ENCODE measurements at places on chromosomes 1 and 21.

GRCh38 chr1:191290441-191290840 lies 812.8 kb upstream of the BRINP3 start:
- no peak for DNase-seq

DNA sequence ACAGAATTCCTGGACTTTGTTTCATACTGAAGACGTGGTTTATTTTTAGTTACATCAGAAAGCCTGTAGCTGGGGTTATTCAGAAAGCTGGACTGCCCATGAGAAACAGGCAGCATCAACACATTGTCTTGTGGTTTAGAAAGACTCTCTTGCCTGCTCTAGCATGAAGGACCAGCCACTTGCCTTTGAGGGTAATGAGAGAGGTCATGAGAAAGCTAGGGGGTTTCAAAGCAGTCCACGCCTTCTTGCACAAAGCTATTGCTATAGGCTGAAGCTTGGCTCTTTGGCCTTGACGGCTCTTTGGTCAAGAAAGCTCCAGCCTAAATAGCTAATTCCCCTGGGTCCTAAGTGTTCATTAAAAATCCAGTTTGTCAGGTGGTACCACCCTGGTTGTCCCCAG lies 208.1 kb downstream of the PRDM2 start:
- no peak for DNase-seq

- no peak for DNase-seq
Observed at GRCh38 chr1:109765483-109765815, 1.7 kb upstream of the EPS8L3 start.

DNA sequence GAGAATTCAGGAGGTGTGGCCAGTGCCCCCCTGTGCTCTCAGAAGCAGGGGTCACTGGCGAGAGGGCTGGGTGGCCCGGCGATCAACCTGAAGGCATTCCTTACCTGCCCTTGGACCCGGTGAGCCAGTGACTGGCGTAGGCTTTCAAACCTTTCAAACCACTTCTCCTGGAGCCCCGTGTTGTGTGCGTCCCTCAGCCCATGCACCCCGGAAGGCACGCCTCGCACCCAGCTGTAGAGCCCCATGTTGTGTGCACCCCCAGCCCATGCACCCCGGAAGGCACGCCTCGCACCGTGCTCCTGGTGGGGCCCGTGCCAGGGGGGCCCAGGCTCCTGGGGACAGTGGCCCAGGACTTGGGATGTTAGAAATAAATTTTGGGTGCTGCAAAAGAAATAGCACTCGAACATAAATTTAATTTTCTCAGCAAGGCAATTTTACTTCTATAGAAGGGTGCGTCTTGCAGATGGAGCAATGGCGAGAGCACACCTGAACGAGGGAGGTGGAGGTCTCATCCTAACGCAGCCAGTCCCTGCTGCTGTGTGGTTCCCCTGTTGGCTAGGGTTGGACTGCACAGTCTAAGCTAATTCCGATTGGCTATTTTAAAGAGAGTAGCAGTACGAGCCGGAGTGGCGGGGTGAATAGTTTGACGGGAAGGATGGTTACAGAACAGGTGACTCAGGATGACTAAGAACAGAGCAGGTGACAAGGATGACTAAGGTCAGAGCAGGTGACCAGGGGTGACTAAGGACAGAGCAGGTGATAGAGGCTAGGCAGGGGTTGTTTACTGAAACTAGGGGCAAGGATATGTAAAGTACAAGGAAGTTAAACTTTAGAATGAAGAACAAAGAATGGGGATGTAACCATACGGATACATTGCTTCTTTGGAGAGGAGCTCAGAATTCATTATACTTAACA lies 47.4 kb downstream of the PRKCZ start:
- DNase-seq, result no peak

DNA sequence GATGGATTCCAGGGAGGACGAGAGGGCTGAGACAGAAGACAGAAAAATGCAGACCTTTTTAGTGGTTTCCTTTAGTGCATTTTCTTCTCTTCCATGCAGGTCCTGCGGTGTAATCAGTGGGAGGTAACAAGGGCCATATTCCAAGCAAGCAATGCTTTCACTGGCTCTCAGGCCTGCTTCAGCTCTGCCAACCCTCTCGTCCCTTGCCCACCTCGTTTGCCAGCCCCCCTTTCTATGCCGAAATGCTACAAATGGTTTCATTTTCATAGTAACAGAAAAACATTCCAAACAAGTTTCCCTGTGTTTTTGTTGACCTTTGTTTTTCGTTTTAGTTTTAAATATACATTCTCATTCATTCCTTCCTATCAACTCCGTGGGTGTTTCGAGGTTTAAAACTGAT lies 443.1 kb downstream of the TTLL7 start:
- no peak for DNase-seq

- no peak for DNase-seq
Observed at GRCh38 chr1:42313970-42314369, 21.1 kb downstream of the FOXJ3 start.

DNA sequence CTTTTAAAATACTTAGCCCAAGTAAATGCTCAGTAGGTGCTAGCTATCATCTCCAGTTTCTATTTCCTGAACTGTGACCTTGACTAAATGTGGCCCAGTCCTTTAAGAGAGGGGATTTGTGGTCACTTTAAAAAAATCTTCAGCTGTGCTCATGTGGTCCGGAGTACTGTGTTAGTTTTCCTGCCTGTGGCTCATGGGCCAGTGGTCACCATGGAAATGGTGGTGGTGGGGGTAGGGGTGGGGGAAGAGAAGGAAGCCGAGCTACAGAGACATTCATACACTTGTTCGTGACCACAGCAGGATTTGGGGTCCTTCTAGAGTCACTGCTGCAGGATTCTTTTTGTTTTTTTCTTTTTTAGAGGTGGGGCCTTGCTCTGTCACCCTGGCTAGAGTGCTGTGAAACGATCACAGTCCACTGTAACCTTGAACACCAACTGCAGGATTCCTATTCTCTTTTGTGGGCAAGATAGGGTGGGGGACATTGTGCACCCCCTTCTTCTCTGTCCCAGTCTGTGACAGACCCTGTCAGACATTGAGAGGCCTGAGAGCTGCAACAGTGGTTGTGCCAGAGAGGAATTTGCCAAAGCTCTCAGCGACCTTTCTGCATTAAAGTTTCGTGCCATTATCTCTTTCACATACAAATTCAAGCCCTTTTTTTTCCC lies 25.8 kb downstream of the KIF26B start:
- no peak for DNase-seq

DNA sequence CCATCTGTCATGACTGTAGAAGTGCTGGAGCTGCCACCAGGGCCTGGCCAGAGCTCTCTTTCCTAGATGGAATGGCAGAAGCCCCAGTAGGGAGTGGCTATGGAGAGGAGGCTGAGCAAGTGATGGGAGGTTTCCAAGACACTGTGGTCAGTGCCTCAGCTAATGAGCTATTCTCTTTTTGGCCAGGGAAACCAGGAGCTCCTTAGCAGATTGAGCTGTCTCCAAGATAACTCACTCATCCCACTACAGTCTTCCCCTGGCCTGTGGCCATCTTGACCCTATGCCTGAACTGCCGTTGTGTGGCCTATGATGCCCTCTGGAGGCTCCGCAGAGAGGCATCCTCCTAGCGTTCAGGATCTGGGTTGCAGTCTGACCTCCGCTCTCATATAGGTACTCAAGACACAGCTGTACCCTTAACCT lies 60.5 kb downstream of the ERI3 start:
- DNase-seq, result peak; percentile 24

GRCh38 chr1:63626222-63626621 lies 33.0 kb downstream of the PGM1 start:
- DNase-seq, result no peak

DNA sequence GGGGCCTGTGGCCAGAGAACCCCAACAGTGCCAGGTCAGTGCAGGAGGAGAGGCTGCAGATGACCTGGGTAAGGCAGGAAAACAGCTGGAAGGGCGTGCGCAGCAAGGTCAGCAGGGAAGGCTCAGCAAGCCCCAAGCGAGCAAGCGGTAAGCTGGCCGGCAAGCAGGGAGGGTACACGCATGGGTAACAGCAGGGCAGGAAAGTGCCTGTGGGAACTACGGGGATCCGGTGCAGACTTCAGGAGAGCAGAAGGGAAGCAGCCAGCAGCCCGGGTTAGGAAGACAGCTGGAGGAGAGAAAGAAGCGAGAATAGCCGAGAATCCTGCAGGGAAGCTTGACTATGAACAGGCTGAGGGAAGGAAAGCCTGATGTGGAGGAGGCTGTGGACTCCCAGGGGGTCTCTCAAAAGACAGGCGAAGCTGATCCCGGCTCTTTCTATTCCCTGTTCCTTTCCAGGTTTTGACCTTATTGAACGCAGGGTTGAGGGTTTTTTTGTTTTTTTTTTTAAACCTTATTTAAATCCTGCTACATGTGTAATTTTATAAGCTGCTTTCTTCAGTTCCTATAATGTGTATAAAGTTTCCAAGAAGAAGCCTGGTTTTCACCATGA lies 20.9 kb downstream of the UMODL1 start:
- DNase-seq, result no peak

DNA sequence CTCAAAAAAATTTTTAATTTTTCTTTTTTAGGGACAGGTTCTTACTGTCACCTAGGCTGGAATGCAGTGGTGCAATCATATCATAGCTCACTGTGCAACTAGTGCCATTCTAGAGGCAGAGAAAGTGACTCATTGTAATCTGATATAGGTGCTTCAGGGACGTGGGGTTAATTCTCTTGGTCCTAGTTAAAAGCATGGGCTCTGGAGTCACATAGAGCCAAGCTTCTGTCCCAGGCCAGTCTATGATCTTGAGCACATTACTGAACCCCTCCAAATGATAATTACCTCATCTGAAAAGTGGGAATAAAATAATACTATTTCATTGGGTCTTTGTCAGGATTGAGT lies 1.1 kb upstream of the ADIPOR1 start:
- DNase-seq, result no peak

- no peak for DNase-seq
Observed at GRCh38 chr1:91314643-91315042, 90.0 kb downstream of the HFM1 start.

- DNase-seq, result peak; percentile 25
Observed at GRCh38 chr1:171226747-171227370, 21.4 kb upstream of the FMO1 start.

DNA sequence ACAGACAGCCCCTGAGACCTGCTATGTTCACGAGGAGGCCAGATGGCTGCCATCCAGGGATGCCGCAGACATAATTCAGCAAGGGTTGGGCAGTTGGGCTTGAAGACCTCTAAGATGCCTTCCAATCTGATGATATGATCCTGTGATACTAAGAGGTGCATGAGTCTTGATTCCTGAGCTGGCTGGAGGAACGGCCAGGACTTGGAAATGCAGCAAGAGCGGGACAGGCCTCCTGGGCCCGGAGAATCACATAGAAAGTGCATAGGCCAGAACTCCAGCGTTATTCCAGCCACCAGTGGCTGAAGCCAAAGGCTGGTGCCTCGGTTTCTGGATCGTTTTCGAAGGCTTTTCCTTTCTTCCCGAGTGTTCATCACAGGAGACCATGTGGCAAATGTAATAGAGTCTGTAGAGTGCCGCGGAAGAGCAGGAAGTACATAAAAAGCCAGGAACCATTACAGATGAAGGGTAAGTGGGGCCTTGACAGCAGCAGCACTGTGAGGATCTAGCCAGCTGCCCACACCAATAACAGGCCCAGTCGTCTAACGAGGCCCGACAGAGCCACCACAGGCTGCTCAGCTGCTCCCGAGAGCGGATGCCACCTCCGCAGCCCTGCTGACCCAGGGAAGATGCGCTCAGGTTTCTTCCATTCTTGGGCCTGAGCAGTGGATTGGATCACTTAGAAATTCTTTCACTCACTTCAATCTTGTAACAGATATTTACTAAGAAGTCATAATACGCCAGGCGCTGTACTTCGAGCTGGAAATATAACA lies 14.0 kb upstream of the LHX4 start:
- no peak for DNase-seq

DNA sequence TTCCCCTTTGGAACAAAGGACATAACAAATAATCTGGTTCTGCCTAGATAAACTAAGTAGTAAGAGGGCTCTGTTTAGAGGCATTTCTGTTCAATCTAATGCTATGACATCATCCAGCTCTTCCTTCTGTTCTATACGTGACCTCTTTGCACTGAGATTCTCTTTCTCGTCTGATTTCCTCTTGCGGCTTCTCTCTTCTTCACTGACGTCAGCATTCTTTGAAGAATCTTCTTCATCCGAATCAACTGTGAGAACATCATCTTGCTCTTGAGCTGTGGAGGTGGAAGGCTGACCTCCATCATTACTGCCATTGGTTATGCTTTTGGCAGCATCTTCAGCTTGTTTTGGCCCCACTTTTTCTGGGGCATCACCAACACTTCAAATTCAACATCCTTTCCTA lies 130.4 kb downstream of the HS2ST1 start:
- no peak for DNase-seq

DNA sequence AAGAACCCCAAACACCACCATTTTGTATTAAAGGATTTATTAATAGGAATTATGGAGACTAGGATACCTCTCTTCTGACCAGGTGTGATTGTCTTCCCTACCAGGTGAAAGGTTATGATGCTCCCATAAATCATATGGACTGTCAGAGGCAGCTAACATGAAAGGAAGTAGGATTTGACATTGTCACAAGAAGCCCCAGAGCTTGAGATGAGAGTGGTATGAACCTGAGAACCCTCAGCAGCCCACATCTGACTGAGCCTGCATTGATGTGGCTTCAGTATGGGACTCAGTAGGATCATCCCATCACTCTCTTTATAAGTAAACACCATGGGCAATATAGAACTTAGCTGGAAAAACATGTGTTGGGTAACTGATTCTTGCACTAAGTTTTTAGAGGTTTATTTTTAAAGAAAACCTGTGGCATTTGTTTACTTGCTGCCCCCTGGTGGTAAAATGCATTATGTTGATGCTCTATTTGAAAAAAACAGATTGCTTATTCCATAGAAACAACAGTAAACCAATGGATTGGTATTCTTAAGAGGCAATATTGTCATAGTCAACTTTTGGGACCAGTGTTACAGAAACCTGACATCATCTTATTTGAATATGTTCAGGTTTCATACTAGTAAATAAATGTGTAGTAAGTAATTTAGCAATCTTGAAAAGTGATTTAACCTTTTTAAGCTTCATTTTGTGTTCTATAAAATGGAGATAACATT lies 16.6 kb upstream of the CACYBP start:
- peak; percentile 56 for DNase-seq

- DNase-seq, result no peak
Observed at GRCh38 chr1:12080156-12080555, 17.1 kb downstream of the TNFRSF8 start.

DNA sequence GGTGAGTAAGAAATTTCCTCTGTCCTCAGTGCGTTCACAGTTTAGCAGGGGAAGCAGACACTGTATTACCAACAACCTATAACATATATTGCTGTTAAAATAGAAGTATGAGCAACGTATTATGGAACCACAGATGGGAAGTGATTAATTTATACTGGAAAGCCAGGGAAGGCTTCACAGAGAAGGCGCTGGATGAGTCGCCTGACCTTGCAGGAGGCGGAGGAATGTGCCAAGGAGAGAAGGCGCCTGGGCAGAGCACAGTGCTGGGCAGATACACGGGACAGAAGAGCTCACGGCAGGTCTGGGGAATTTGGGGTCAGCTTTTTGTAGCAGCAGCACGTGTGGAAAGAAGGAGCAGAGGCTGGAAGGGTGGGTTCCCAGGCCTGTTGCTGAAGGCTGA lies 116.3 kb downstream of the DHRS3 start:
- no peak for DNase-seq

DNA sequence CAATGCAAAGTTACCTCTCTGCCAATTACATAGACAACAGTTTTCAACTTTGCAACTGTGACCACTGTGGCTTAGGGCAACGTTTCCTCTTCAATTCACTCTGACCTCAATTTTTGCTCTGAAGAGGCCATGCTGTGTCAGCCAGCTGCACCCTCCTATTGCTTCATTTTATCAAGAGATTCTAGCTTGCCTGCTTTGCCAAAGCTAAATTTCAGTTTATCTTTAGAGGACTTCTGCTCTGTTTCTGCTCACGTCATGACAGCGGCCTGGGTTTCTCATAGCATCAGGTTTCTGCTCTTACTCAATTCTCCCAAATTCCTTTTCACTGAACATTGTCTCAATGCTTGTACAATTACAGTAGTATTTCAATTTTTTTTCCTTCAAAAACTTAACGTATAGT lies 154.6 kb downstream of the PLA2G4A start:
- no peak for DNase-seq

Measured in NCI-H1694 (cell line).